ENCODE measurements at places on chromosomes 4 and X.

DNA sequence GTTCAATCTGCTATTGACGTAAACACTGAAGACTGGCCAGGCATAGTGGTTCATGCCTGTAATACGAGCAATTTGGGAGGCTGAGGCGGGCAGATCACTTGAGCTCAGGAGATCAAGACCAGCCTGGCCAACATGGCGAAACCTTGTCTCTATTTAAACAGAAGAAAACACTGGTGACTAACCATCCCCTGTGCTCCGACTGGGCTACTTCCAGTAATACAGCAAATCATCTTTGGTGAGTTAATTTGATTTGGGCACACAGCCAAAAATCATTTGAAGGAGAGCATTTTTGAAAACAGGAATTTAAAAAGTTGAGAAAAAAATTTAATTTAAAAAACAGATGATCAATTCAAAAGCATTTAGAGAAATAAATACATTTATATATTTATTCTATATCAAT lies 52.0 kb downstream of the SEC24D start:
- no peak for DNase-seq

GRCh38 chr4:104728380-104729122 lies 233.9 kb upstream of the CXXC4 start:
- DNase-seq, result no peak

DNA sequence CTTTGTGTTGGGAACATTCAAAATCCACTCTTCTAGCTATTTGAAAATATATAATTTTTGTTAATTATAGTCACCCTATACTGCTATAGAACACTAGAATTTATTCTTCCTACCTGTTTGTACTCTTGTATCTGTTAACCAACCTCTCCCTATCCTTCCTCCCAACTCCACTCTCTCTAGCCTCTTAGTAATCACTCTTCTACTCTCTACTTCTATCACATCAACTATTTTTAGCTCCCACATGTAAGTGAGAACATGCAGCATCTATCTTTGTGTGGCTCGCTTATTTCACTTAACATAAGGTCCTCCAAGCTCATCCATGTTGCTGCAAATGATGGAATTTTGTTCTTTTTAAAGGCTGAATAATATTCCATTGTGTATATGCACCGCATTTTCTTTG lies 537.3 kb downstream of the MID1IP1 start:
- DNase-seq, result no peak

DNA sequence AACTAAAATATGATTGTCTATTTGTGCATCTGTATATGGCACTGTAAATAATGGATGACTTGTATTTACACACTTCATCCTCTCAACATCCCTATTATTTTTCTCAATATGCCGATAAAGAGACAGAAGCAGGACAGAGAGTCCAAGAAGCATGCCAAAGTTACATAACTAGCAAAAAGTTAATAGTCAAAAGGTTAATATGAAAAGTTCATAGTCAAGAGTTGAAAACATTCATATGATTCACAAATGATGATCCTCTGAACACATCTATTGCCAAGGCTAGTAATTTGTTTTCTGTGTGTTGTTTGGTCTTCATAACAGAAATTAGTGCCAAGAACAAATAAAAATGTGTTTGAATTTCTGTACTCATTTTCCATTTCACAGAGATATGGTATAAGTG lies 231.0 kb downstream of the ADAMTS3 start:
- DNase-seq, result no peak

- no peak for DNase-seq
Observed at GRCh38 chr4:112189754-112190153, 41.8 kb upstream of the AP1AR start.

GRCh38 chr4:5980436-5981155 lies 37.6 kb downstream of the C4orf50 start:
- DNase-seq, result no peak

DNA sequence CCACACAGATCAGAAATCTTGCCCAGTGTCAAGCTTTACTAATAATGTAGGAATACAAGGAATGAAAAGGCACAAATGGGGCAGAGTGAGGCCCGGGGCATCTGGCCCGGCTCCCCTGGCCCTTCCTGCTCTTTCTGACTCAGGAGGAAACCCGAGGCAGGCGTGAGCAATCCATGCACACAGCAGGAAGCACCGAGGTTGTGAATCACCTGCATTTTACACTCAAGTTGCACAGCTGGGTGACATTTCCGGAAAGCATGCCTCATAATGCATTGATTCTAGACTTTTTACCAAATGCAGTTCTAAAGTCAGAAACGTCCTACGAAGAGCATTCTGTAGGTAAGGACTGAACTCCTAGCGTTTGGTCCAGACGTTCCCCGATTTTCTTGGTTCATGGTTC lies 38.9 kb downstream of the PRIMPOL start:
- DNase-seq, result peak; percentile 40

DNA sequence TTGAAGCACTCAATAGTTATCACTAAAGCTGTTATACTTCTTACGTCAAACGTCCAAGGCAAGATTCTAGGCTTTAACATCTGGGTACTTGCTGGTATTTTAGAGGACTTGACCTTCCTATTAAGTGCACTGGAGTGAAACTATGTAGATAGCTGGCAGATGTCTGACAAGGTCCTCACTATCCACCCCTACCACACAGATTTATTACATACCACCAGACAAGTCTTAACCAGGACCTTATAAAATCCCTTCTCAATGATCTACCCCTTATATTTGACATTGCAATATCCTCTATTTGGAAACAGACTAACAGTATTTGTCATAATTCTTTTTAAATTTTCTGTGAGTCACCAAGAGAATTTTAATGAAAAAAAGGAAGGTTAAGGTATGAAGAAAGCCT lies 78.8 kb downstream of the PDGFC start:
- no peak for DNase-seq

GRCh38 chr4:162323919-162324318 lies 160.1 kb upstream of the FSTL5 start:
- no peak for DNase-seq

GRCh38 chrX:113275804-113276203 lies 435.2 kb upstream of the AMOT start:
- no peak for DNase-seq

DNA sequence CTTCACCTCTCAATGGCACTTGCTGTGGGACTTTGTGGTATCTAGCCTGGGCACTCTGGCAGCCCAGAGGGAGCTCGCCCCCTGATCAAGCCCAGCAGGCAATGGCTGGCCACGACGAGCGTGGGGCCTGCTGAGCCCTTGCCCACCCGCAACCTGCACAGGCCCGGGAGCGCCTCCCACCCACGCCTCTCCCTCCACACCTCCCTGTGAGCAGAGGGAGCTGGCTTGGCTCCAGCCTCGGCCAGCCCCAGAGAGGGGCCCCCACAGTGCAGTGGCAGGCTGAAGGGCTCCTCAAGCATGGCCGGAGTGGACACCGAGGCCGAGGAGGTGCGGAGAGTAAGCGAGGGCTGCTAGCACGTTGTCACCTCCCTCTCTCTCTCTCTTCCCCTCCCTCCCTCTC lies 595.8 kb downstream of the TRIML1 start:
- no peak for DNase-seq

GRCh38 chrX:129769467-129770154 lies 10.1 kb upstream of the SASH3 start:
- DNase-seq, result peak; percentile 77

- no peak for DNase-seq
Observed at GRCh38 chr4:155248002-155248896, 39.8 kb downstream of the NPY2R start.

DNA sequence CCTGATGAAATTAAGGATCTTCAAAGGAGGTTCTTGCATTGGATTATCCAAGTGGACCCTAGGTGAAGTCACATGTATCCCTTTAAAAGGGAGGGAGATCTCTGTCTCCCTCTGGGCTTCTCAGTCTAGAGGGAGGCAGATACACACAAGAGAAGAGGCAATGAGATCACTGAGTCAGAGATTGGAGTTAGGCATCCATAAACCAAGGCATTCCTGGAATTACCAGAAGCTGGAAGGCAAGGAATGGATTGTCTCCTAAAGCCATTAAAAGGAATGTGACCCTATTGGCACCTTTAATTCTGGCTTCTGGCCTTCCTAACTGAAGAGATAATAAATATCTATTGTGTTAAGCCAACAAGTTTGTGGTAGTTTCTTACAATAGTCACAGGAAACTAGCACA lies 383.2 kb downstream of the PACRGL start:
- no peak for DNase-seq

- DNase-seq, result no peak
Observed at GRCh38 chr4:173121076-173121561, 47.5 kb upstream of the GALNT7 start.

GRCh38 chr4:12488672-12489071 lies 995.5 kb downstream of the RAB28 start:
- DNase-seq, result no peak

- DNase-seq, result no peak
Observed at GRCh38 chr4:7910952-7911578, 28.6 kb downstream of the AFAP1 start.

DNA sequence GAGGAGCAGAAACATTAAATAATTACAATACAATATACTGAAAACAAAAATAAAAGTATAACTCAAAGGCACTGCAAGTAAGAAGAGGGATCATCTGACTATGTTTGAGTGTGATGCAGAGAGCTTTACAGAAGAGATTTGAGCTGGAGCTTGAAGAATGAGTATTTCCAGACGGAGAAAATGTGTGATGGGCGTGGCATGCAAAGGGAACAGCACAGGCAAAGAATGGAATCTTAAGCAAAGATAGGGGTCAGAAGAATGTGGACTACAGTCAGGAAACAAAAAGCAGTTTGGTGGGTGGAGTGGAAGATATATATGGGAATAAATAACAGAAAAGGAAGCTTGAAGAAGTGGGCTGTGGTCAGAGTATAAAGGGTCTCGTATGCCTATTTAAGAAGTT lies 45.5 kb downstream of the OPHN1 start:
- no peak for DNase-seq

DNA sequence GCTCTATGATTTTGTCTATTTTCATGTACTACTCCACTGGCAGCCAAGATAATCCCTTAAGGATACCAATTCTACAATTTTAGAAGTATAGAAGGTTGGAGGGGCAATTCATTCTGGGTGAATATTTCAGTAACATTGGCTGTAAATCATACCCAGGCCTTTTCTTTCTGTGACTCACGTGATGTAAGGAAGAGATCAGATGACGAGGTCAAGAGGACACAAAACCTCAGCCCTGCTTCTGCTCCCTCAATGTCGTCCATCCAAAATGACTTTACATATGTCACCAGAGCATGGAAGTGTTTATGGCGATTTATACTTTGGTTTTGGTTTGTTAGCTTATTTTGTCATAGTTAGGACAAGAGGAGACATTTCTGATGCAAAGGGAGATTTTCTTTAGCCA lies 70.7 kb upstream of the SLC4A4 start:
- DNase-seq, result no peak

GRCh38 chr4:76981644-76982043 lies 32.1 kb downstream of the SEPTIN11 start:
- DNase-seq, result no peak

DNA sequence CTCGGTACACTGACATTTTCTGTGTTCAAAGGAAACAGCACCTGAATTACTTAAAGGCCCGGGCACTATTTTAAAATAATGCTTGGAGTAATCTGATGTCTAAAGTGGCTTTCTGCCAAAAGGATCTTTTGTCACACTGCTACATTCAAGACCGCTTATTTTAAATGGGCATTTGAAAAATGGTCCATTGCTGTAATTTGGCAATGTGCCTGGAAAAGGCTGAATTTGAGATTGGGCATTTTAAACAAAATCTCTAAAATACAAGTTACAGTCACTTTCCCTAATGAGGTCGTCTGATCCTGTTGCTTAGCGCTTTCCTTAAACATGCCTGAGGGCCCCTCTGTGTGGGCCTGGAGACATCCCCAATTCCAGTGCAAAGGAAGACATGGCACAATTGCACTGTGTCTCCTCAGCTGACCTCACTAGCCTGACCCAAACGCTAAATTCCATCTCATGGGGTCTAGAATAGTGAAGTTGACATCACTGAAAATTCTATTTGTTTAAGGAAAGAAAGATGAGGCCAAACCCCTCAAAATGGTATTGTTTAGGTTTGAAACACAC lies 214.2 kb downstream of the GPC3 start:
- DNase-seq, result no peak

- DNase-seq, result no peak
Observed at GRCh38 chr4:7638489-7638888, 203.8 kb upstream of the PSAPL1 start.

- DNase-seq, result no peak
Observed at GRCh38 chr4:40333921-40334352, 1.2 kb upstream of the CHRNA9 start.

- DNase-seq, result peak; percentile 1
Observed at GRCh38 chrX:154348646-154349358, 25.6 kb downstream of the FLNA start.

DNA sequence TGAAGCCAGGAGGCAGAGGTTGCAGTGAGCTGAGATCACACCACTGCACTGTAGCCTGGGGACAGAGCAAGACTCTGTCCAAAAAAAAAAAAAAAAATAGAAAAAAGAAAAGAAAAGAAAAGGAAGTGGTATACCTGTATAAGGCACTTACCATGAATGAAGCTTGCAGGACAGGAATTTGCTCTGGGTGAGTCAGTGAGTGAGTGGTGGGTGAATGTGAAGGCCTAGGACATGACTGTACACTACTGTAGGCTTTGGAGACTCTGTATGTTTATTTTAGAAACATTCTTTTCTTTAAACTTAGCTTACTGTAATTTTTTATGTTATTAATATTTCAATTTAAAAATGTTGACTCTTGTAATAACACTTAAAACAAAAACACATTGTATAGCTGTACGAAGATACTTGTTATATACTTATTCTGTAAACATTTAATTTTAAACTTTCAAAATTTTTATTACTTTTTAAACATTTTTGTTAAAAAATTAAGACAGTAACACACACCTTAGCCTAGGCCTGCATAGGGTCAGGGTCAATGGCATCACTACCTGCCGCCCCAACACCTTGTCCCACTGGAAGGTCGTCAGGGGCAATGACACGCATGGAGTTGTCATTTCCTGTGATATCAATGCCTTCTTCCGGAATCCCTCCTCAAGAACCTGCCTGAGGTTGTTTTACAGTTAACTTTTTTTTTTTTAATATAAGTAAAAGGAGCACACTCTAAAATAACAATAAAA lies 78.7 kb downstream of the CLNK start:
- DNase-seq, result no peak

DNA sequence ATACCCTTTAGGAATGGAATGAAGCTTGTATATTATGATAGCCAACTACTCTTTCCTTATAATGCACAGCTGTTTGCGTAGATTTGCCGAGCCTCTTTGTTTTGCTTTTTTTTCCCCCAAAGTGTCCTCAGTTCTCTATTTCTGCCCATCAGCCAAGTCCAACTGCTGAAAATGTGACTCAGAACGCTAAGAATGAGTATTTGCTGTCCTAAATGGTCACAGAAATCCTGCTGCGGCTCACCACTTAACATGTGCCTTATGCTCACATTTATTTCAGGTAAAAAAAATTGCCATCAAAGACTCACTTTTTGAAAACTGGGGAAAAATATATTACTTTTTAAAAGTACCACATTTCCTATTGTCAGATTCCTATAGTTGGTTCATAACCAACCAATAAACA lies 36.9 kb downstream of the GABRA4 start:
- DNase-seq, result no peak

DNA sequence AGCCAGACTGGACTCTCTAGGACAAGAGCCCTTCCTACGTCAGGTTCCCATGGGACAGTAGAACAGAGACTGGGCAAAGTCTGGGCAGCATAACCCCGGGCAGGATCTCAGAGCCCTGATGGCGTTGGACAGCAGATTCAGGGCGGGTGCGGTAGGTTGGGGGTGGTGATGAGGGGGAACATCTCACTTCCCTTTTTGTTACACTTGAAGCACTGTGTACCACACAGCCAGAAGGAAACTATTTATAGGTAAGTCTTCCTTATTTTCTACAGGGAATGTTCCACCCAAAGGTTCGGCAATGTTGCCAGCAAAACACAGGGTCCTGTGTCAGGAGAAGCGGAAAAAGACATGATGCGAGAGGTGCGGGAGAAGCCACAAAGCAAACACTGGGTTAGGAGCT lies 54.3 kb downstream of the TSC22D3 start:
- no peak for DNase-seq

Measured in stimulated activated CD4-positive, alpha-beta T cell treated with anti-CD3 and anti-CD28 coated beads, Interleukin-15, amount 100 ng/mL, for 24 hours (primary cell).